ENCODE measurements at places on chromosomes 11 and 22.
A peak's percentile ranks its signal among the peaks of the same experiment; 100 is the strongest.

- no peak for DNase-seq
These were observed 58.7 kb upstream of the SLC5A12 start for GRCh38 chr11:26780376-26781085.

- DNase-seq = no peak
These were observed 599.1 kb upstream of the FAT3 start for GRCh38 chr11:91625495-91625894.

DNA sequence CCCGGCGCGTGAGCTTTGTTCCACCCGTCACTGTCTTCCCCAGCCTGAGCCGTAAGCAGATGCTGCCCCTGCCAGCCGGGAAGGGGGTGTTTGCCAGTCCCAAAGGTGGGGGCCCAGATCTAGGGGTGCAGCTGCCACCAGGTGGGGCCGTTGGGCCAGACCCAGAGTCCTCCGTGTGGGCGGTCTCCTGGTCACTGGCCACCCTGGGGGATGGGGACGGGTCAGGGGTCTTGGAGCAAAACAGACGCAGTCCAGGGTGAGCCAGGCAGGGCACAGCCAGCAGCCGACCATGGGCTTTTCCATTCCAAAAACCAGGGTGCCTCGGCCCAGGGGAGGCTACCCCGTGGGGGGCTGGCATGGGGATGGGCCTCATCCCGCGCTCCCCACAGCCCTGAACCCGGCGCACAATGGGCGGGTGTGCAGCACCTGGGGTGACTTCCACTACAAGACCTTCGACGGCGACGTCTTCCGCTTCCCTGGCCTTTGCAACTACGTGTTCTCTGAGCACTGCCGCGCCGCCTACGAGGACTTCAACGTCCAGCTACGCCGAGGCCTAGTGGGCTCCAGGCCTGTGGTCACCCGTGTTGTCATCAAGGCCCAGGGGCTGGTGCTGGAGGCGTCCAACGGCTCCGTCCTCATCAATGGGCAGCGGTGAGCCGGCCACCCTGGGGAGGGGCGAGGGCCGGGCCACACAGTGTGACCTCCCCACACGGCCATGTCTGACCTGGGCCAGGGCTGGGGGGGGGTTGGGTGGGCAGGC, 3.5 kb downstream of the MUC5B start:
- DNase-seq = peak; percentile 69

- DNase-seq = no peak
These were observed 12.3 kb downstream of the PKNOX2 start for GRCh38 chr11:125176866-125177265.

GRCh38 chr11:13054278-13054677, 45.2 kb downstream of the RASSF10 start:
- DNase-seq = no peak

DNA sequence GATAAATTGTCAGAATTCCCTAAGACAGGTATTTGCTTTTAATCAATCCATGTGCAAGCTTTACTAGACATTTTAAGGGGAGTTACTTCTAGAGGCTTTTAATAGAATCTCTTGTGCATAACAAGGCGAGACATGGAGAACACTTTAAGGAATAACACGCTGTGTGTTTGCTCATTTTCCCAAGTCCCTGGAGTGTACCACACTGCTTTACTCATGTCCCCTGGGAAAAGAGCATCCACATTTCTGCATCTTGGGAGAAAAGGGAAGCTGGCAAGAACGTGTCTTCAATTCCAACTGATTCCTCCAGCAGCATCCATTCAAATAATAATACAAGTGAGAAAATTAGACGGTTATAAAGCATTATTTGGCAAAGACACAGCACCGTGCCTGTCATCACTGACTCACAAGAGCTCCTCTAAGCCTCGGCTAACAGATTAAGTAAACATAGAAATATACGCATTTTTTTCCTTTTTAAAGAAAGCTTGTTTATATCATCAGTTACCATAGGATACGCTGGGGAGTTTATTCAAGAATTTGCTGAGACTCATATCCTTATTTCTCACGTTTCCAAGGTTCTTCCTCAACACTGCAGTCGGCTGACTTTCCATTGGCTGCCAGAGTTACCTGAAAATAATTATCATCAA, 121.5 kb downstream of the CD44 start:
- no peak for DNase-seq

- DNase-seq = peak; percentile 85
These were observed 9.9 kb upstream of the IGLL5 start for GRCh38 chr22:22877523-22878210.

DNA sequence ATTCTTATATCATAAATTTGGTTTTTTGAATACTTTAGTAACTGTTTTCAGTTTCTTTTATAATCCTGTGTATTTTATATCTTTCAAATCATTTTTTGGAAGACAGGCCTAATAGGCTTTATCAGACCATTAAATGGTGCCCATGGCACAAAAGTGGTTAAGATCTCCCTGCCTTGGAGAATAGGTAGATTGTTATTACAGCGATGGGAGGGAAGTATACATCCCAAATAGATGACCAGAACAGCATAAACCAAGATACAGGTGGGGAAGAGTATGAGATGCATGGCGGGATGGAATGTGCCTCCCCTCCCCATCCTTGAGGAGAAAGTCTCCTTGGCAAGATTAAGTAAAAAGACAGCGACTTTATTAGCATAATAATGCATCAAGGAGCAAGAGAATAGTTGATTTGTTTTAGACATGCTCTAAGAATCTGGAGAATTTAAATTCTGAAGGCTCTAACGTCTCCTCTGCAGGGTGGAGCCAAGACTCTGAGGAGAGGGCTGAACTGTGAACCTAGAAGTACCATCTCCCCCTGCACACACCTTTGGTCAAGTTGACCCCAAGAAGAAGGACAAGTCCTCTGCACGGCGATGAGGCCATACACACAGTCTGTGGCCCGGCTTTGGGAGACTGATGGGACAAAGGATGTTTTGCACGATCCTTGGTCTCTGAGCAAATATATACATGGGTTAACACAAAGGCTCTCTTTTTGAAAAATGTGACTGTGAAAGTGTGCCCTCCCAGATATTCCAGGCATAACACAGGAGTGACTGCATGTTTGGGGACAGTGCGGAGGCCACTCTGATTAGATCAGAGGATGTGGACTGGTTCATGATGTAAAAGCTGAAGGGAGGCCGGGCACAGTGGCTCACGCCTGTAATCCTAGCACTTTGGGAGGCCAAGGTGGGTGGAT, 61.1 kb upstream of the SLC35C1 start:
- DNase-seq = no peak

GRCh38 chr22:27982630-27983180, 63.6 kb upstream of the PITPNB start:
- DNase-seq = peak; percentile 24

DNA sequence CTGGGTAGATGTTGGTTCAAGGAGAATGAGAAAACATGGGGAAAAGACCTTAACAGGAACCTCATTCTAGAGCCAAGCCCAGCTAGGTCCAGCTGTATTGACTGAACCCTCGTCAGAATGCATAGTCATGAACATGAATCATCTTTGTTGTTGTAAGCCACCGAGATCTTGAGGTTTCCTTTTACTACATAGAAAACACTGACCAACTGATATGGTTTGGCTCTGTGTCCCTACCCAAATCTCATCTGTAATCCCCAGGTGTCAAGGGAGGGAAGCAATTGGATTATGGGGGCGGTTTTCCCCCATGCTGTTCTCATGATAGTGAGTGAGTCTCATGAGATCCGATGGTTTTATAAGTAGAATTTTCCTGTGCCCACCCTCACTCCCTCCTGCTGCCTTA, 19.4 kb upstream of the PHOX2A start:
- DNase-seq = no peak

DNA sequence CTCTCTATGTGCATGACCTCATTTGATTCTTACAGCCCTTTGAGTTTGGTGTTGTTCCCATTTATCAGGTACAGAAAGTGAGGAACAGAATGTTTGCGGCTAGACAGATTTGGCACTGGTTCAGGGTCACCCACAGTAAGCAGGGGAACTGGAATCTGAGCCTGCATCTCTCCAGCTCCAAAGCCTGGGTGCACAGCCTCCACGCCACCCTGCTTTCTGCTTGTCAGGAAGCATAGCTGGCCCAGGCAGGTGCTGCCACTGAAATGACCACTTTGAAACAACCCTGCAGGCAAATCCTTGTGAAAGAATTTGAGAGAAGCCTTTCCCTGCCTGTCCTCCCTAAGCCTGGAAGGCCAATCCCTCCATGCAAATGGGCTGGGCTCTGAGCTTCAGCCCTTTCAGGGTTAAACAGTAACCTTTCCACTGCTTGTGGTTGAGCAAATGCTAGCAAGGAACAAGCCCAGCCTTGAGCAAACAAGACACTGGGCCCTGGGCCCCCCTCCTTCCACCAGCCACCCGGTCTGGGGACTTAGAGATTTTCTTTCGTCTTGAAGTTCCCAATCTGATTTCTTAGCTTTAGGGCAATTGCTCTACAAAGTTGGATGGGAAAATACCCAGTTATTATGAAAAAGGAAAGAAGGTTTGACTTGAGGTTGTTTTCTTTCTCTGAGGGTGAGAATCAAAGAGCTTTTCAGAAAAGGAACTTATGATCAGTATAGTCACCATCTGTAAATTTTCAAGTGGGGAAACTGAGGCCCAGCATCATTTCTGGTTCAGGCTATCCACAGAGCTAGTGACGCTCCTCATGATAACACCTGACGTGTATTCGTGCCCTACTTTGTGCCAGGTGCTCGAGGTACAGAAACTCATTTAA, 19.4 kb downstream of the EHF start:
- DNase-seq = peak; percentile 60

GRCh38 chr22:50530877-50531545, 1.2 kb upstream of the TYMP start:
- peak; percentile 78 for DNase-seq

DNA sequence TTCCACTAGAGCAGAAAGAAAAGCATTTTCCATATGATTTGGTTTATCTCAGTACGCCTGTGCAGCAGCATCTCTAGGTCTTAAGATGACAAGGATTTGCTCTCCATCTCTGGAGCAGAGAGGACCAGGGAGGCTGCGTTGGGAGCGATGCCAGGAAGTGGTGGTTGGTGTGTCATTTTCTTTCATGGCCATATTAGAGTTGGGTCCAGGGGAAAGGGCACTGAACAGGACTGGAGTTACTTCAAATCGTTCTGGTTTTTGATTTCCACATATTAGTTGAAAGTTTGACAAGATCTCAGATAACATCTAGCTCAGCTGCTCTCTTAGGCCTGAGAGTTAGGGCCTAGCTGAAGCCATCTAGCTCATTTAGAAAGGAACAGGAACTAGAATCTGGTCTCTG, 157.7 kb downstream of the ADAMTS15 start:
- DNase-seq = no peak

DNA sequence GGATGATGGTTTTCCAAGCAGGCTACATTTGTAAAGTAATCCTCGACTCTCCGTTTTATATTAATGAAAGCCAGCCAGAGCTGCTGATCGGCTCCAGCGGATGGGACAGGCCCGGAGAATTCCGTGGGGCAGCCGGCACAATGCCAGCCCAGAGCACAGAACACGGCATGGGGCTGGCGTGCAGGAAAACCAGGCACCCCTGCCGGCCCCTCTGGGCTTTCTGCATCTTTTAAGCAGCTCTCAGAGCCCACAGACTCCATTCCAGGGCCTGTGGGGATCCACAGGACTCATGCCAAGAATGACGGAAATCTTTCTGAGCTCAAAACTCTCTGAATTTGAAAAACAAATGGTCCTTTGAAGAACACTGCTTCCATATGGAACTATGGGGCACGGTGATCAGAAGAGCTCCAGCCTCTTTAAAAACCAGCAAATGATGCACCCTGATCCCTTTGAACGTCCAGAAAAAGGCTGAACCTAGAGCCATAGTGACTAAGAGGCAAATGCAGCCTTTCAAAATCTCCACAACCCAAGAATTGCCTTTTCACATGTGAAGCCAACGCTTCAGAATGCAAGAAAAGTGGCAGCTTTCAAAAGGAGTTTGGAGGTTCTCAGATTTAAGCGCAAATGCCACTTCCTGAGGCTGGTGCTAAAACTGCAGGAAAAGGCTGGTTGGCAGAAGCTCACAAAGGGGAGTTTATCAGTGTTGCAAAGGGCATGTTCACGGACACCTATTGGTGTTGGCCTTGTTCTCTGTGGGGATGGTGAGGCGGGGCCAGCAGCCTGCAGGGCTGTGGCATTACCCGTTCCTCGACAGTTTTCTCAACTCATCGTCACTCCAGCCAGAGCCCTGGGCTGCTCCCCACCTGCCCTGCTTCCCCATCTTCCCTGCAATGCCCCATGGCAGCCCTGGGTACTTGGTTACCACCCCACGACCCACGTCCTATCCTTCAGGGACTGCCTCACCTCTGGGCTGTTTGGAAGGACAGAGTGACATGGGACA, 212.5 kb downstream of the CTTN start:
- no peak for DNase-seq

- peak; percentile 40 for DNase-seq
These were observed 114.8 kb downstream of the TRIM29 start for GRCh38 chr11:120023120-120023519.

All from ecto neural progenitor cell (in vitro differentiated cells).